Esophagus squamous epithelium (tissue), 5 donors: ENCODE measurements at places on chromosomes 12 and 14.

DNA sequence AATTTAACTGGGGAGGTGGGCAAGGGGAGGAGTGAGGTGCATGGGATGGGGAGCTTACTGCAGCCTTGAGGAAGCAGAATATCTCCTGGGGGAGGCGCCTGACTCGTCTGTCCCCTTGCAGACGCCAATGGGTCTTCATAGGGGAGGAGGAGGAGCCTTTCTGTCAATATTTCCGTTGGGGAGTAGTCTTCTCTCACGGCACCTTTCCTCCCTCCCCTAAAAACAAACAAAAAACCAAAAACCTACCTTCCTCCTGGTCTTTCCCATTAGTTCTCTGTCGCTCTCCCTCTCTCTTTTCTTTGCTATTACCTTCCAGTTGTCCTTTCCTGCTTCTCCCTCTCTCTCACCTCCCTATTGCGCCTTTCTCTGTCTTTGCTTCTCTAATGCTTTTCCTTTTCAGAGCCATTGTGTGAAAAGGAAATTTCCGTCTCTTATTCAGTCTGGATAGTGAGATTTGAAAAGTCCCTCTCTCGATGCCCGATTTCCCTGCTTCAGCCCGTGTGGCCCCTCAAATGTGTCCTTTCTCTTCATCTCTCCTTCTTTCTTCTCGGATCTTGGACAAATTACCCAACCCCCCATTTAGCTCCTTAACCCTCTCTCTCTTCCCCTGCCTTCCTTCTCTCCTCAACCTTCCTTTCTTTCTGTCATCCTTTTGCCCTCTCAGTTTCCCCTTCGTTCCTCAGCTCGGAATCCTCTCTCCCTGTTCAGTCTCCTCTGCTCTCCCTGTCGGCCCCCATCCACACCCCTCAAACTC lies 5.9 kb downstream of the GPR84 start:
- no peak for DNase-seq

DNA sequence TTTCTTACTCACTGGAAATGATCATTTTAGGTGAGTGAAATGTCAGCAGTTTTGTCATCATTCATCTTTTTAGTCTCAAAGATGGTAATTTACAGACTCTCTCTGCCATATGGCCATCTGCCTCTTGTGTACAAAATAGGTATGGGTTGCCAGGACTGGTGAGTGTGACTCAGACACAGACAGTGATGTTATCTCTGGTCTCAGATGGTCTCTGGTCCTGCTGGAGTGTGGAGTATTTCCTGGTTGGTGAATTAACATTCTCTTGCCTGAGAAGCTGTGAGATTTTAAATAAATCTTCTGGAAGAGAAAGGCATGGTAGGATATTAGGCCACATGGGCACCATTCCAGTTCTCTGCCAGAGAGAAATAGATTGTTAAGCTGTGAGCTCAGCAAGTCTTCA lies 207.0 kb downstream of the ATP23 start:
- DNase-seq, result no peak

DNA sequence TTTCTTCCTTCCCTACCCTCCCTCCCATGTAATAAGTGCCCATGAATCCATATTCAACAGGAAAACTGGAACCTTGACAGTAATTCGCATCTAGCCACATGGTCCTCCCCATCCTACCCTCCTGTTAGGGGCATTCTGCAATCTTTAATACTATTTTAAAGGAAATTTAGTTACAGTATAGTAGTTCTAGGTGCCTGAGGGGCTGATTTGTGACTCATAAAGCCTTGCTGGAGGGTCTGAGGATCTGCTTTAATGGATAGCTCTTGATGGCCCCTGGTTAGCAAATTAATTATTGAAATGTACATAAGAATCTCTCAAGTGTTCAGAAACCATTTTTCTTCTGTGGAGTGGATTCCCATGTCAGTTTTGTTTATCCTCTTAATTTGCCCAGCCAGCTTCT lies 54.1 kb downstream of the ESRRB start:
- DNase-seq, result no peak

GRCh38 chr14:98512501-98513251 lies 759.3 kb downstream of the BCL11B start:
- no peak for DNase-seq

DNA sequence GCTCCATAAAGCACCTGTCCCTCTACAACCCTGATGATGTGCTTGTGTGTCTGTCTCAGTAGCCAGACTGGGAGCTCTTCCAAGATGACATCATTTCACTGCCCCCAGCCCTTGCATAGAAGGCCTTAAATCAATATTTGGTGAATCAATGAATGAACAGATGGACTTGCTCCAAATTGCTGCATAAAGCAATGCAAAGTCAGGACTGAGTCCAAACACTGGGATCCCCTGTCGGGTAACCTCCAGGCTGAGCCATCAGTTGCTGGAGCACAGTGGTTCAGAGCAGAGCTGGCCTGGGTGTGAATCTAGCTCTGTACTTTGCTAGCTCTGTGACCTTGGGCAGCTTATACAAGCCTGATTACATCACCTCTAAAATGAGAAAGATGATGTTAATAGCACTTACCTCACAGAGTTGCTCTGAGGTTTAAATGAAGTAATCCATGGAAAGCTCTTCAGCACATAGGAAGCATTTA lies 120.3 kb upstream of the VASH1 start:
- no peak for DNase-seq

DNA sequence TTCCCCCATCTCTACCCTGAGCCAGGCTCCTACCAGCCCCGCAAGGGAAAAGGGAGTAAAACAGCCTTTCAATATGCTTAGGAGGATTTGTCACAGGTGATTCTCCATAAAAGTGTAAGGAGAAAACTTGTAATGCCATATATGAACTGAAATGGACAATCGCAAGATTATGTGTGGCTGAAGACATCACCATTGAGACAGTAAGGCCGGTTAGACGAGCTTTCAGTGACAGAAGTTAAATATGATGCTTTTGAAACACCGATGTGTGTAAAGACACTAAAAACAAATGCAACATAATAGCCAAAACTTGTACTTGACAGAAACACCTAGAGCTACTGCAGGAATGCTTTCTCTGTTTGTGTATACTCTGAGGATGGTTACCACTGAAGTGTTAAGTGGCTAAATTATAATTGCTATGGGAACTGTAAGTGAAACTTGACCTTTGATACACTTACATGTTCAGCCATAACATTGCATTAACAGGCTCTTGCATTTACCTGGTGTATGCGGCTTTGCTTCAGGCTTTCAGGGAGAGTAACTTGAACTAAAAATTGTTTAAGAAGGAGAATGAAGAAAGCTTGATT lies 42.3 kb downstream of the FAR2 start:
- no peak for DNase-seq

GRCh38 chr14:35123388-35123703 lies 994 bp downstream of the PRORP start:
- no peak for DNase-seq

DNA sequence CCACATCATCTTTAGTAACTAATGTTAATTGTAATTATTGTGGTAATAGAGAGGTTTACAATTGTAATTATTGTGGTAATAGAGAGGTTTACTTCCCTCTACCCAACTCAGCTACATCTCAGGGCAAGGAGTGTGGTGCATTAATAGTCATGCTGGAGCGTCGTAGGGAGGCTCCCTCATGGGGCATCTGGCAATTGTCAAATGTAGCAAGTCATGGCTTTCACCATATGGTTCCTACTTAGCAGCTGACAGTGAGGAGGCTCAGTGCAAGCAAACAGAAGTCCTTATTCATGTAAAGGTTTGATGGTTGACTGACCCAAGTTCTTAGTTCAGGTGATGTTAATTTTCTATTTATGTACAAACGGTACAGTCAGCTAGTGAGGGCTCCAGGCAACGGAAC lies 1012.0 kb downstream of the FLRT2 start:
- DNase-seq, result no peak

GRCh38 chr14:26398616-26399015 lies 199.2 kb downstream of the NOVA1 start:
- DNase-seq, result no peak

- DNase-seq, result no peak
Observed at GRCh38 chr12:57874166-57875108, 27.9 kb upstream of the CTDSP2 start.

GRCh38 chr14:103232031-103232808 lies 101.8 kb upstream of the EIF5 start:
- no peak for DNase-seq

DNA sequence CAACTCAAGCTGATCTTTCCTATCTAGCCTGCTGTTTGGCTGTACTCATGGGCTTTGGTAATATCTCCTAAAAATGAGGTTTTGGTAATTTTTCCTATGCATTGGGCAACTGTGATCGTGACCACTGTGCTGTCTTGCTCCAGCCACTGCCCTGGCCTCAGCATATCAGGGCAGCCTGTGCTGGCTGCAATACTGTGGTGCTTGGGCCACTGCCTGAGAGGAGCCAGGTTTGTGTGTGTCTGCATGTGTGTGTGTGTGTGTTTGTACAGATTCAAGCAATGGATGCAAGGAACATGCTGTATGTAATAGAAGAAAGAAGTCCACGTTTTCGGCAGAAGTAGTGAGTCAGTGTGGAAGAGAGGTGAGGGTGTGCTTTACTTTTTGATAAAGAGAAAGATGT lies 13.0 kb downstream of the ERG28 start:
- DNase-seq, result no peak

- DNase-seq, result no peak
Observed at GRCh38 chr14:65940056-65940735, 527.7 kb downstream of the FUT8 start.

DNA sequence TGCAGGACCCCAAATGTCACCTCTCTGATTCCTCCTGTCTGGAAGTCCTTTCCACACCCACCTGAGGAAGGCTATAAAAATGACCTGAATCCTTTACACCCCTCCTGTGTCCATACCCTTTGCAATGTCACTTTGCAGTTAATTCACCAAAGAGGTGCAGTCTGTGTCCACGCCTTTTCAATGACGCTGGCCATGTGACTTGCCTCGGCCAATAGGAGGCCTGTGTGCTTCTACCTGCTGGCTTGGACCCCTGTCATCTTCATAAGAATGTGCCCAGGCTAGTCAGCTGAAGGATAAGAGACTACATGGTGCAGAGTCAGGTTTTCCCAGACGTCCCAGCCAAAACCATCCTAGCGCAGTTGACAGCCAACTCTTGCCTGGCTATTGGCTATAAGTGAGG lies 101.4 kb downstream of the KSR2 start:
- no peak for DNase-seq

DNA sequence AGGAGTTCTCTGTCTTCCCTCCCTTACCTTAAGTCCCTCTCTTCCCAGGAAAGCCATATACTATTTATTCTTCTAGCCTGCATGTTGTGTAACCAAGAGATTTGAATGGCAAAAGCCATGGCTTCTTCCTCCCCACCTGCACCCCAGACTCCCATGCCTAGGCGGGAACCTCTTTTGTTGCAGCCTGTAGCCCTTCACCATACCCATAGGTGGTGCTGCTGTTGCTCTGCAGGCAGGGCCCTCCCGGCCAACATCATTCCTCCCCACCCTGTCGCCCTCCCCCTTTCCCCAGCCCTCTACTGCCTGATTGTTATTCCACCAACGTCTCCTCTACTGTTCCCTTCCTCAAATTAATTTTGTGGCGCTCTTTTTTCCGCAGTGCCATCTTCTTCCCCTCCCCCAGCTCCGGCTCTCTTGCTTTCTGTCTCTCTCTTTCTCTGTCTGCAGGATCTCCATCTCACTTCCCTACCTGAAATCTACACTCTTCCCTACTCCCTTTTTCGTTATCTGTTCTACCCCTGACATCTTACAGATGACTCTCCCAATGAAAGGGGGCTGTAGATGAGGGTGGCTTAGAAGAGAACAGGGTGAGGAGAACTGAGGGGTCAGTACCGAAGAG lies 13.8 kb downstream of the NGDN start:
- DNase-seq, result no peak

GRCh38 chr14:76294876-76295275 lies 81.1 kb upstream of the ESRRB start:
- DNase-seq, result no peak
